ENCODE measurements at places on chromosomes 6 and 20. TPM values are rescaled to one million over a fixed set of nuclear protein-coding genes. Genes with fewer than 3 reads are reported as not detected.
A peak's percentile ranks its signal among the peaks of the same experiment; 100 is the strongest.

CLPSL1 gene
- not detected for total RNA-seq

GRCh38 chr20:64214113-64214512, 41.4 kb upstream of the PCMTD2 start:
- DNase-seq = no peak

LPA gene
- not detected for total RNA-seq

- DNase-seq = no peak
Observed at GRCh38 chr6:87104667-87105066, 9.8 kb upstream of the CGA start.

- DNase-seq = no peak
Observed at GRCh38 chr6:8269094-8269493, 166.3 kb downstream of the SLC35B3 start.

PTCHD4 gene
- 1.9 TPM for total RNA-seq

DNA sequence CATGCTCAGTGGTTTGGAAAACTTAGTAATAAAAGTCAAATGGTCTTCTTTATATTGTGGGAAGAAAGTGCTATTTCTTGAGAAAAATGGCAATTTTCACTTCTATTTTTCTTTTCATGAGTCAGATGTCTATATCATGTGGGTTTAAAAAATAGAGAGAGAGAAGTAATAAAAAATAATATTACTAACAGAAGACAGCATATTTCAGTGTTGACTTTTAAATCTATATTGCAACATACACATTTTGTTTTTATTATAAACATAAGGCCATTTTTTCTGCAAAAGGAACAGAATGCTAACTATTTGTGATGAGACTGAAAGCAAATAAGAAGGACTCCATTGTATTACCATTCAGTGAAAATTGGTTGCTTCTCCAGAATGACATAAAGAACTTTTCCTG, 135.1 kb upstream of the CNR1 start:
- no peak for DNase-seq

DNA sequence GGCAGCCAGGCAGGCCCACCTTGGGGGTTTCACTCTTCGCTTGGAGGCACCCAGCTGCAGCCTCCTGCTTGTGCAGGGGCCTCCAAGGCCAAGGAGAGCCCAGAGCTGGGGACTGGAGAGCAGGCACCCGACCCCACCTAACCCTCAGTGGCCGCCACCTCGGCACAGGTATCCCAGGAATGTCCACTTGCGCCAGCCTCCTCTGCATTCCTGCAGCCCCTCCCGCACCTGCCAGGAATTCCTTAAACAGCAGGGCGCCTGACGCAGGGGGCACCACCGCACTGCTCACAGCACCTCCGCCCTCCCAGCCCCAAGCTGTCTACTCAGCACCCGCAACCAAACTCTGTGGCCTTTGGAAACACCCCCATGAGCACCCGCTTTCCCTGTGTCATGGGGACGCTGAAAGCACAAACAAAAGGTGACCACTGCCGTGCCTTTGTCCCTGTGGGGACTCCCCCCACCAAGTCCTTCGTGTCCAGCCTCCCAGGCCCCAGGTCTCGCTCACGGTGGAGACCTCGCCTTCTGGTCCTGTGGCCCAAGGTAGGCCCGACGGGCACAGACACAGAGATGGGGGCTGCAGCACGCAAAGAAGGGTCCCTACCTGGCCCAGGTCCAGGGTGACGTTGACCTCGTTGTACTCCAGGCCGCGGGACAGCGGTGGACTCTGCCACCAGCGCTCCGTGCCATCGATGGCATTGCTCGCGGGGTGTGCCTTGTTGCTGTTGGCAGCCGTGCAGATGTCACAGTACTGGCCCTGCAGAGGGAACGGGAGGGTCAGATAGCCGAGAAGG, 5.1 kb downstream of the LAMA5 start:
- peak; percentile 67 for DNase-seq

DNA sequence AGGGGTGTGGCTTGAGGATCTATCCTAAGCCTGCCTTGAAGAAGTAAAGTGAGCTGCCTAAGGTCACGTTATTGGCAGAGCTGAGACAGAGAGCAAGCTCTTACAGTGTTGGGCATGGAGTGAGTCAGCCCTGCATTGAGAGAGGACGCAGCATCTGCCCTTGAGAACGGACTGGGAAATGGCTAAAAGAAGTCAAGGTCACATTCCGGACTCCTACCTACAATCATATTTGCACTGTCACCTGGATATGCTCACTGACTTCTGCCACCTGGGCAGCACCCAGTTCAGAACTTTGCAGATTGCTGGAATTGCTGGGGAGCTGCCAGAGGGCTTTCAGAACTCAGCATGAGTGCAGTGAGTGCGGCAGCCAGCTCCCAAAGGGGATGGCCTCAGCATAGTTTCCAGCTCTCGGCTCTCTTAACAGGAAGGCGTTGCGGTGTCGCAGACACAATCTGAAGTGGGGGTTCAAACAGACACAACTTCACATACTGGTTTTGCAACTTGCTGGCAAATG, 199.3 kb upstream of the SGK1 start:
- no peak for DNase-seq

EYS gene
- total RNA-seq = 1.3 TPM

GRCh38 chr6:30682143-30683117, 4.0 kb downstream of the PPP1R18 start:
- peak; percentile 79 for DNase-seq

PRR18 gene
- total RNA-seq = not detected

GRCh38 chr6:15327271-15327670, 81.4 kb downstream of the JARID2 start:
- no peak for DNase-seq

CSTF1 gene
- total RNA-seq = 17.1 TPM

DNA sequence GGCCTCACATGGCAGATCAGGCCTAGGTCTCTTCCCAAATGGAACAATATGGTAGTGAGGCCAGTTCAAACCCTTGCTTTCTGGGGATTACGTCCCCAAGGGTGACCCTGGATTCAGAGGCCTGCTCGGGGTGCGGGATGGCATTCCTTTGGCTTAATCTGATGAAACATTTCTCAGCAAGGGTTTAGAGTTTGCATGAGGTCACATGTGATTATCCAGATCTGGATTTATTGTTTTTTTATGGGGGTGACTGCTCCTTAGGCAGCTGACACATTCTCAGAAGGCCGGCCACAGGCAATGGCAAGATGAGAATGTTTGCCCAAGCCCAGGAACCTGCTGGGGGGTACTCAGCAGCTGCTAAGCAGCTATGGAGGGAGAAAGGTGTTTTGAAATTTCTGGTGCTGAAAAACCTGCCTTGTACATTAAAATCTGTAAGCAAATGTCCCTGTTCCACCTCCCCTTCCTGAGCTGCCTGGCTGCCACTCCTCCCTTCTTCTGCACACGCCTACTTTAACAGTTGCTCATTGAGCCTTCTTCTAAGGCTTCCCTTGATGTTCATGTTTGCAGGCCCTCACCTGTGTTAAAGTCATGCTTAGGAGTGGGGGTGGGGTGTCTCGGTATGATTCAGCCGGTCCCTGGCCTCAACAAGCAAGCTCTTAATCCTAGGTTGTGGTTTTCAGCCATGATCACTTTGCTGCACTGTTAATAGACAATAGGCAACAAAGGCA, 37.9 kb upstream of the FUCA2 start:
- no peak for DNase-seq

SLC17A3 gene
- not detected for total RNA-seq

DNA sequence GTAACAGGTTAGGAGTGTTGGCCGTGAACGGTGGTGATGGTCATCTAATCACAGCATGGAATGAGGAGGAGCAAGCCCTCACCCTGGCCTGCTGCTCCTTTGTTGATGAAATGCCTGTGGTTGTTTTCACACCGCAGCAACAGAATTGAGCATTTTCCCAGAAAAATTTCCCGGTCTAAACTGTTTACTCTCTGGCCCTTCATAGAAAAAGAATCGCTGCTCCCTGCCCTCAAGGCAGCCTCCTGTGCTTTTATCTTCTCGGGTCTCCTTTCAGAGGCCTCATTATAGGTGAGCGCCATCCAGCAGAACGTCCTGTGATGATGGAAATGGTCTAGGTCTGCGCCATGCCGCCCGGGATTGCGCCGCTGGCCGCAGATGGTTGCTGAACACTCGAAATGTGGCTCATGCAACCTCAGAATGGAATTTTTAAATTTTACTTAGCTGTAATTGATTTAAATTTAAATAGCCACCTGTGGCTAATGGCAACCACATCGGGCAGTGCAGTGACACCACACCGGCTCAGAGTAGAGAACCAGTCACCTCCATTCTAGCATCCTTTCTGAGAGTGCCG, 30.2 kb downstream of the PHACTR3 start:
- no peak for DNase-seq

GRCh38 chr20:11826334-11826733, 91.4 kb upstream of the BTBD3 start:
- no peak for DNase-seq

TFEB gene
- 18.4 TPM for total RNA-seq

DNA sequence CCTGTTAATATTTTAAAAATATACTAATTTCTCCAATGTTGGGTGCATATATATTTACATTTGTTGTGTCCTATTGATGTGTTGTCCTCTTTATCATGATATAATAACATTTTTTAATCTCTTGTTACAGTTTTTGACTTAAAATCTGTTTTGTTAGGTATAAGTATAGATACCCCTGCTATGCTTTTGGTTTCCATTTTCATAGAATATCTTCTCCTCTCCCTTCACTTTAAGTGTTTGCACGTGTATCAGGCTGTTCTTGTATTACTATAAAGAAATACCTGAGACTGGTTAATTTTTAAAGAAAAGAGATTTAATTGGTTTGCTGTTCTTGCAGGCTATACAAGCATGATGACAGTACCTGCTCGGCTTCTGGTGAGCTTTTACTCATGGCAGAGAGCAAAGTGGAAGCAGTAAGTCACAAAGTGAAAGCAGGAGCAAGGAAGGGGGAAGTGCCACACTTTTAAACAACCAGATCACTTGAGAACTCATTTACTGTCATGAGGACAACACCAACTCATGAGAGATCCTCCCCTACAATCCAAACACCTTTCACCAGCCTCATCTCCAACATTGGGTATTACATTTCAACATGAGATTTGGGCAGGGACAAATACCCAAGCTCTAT, 340.5 kb upstream of the SYNCRIP start:
- DNase-seq = no peak

KCNQ2 gene
- total RNA-seq = not detected

GRCh38 chr20:40688129-40689099, 622 bp downstream of the MAFB start:
- no peak for DNase-seq

DNA sequence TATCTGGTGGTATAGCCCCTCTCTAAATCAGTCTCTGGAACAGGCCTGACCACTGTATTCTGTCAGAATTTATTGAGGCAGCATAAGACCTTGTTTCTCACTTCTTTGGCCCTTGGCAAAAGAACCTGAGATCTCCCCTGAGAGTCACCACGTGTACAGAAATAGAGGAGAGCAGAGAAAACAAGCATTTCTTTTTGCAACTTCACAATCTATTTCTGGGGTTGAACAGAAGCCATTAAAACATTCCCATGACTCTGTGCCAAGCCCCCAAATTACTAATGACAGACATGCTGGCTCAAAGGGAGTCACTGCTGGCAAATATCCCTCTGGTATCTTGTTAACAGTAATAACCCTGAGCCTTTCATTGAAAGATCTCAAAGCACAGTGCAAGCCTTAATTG, 395.3 kb downstream of the MAFB start:
- DNase-seq = no peak

OR12D1 gene
- not detected for total RNA-seq

DNA sequence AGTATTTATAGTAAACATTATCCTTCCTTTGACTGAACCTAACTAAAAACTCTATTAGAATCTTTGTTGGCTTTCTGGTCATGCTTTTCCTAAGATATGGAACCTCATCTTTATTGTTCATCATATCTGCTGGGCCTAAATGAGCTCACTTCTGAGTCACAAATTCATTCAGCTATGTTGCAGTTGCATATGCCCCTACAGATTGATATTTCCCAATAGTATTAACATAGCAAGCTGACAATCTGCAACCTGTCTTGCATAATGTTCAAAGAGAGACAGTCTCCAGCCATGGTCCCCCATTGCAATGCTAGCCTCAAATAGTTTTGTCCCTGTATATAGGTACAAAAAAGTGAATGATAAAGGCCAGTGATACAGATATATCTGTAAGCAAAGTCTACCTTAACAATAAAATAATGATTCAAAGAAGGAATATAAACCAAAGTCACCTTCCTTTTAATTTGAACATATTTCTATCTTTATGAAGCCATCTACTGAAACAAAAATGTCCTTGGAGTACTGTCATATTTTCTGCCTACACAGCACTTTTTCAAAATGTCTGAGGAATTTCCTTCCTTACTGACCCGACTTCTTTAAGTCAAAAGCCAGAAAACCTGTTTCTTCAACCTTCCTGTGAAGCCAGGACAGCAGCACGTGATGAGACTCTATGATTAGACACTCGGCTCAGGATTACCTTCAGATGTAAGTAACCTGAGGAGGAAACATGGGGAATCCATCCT, 140.7 kb downstream of the UBE3D start:
- DNase-seq = no peak

DNA sequence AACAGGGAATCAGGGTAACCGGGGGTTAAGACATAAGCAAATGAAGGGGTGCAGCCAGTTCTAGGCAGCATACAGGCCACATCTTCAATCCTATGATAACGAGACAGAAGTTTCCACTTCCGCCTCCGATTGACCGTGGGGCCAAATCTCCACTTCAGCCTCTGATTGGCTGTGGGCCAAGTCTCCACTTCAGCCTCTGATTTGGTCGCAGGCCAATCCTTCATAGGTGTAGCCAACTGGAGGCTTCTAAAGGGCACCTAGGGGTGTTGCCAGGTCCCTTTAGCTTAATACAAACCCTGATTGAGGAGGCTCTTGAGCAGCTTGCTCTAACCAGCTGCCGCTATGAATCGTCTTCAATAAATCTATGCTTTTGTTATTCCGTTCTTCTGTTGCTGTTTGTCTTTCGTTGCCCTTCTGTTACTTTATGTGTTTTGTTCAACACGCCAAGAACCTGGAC, 2.1 kb upstream of the ERGIC3 start:
- no peak for DNase-seq

DNA sequence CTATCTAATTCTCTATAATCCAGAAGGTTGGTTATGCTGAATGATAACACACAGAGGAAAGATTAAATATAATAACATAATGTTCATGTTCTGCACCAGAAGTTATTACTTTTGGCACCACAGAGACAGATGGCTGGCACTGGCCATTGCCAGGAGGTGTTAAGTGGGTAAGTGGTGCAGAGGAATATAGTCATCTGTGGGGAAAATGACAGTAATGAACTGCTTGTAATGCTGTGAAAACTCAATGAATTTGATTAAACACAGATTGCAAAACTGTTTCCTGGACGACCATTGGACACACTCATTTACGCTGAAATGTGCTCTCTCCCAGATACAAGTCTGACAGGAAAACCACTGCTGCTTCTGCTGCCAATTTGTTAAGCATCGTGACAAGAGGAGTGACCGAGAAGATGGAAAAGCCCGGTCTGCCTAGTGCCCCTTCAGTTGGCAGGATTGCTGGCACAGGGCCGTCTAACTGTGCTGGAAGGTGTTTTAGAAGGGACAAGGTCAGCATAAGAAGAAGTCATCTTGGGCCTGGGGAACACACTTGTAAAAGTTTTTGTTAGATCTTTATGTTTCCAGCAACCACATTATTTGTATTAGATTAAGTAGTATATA, 567.4 kb downstream of the CBLN4 start:
- no peak for DNase-seq

DNA sequence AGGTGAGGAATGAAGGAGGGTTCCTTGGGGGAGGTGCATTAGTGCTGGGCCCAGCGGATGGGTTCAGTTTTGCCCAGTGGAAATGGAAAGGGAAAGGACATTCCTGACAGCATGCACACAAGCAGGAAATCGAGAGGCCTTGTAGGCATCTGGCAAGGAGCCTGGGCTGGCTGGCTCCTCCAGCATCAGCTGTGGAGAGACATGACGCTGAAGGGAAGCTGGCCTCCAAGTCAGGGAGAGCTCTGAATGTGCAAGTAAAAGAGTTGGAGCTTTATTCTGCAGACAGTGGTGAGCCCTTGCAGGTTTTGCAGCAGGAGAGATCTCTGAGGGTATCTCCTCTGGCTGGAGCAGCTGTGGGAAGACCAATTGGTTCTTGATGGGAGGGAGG, 154.3 kb downstream of the MRPL14 start:
- DNase-seq = peak; percentile 78
